ENCODE measurements at places on chromosomes 3 and 15.

DNA sequence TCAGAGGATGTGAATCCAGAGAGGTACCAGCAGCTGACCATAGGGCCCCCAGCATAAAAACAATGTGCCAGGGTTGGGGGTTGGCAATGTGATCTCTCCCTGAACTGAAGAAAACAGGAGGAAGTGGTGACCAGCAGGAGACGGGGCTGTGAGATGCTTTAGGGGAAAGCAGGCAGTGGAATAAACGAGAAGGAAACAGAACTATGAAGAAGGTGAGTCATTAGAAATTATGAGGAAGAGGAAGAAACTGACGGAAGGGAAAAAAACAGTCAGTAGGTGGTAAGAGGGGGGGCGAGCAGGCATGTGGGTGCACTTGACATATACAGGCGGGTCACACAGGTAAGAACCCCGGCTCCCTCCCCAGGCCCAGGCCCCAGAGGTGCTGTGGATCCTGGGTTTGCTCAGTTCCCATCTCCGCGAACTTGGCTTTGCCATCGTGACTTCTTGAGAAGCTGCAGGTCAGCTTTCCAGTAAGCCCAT is 42.2 kb upstream of the B3GNT5 start:
- DNase-seq, result peak; percentile 32

DNA sequence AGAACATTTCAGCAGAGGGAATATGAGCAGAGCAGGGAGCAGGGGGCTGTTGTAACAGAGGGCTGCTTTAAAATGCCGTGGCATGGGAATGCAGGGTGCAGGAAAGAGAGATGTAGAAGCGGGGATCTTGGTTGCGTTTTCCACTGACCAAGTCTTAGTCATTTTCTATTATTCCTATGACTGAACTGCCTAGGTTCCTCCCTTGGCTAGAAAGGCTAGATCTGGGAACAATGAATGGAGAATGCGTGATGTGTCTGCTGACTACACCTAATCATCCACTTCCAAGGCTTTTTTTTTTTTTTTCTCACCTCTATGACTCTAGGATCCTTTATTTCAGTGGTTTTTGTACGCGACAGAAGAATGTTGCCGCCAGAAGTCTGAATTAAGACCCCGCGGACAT is 607.4 kb upstream of the TBL1XR1 start:
- no peak for DNase-seq

DNA sequence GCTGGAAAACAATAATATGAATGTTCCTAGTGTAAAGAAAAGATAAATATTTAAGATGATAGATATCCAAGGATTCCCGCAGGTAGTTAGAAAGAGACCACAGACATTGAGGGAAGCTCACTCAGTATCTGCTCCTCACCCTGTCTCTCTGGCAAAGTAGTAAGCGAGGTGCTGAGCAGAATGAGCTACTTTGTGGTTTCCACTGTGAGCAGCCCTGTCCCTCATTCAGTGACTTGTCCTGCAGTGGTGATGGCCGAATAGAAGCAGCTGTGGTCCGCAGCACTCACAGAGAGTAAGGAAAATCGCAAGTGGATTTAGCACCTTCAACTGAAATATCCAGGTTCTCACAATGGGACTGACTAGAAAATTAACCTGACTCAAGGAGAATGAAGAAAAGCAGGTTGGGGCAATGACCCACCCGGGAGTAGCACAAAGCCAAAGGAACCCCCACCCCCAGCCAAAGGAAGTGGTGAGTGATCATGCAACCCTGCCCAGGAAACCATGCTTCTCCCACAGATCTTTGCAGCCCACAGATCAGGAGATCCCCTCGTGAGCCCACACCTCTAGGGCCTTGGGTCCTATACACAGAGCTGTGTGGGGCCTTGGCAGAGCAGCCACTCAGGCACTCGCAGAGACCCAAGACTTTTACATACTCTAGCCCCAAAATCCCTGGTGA is 21.8 kb upstream of the SLC25A38 start:
- DNase-seq, result no peak

DNA sequence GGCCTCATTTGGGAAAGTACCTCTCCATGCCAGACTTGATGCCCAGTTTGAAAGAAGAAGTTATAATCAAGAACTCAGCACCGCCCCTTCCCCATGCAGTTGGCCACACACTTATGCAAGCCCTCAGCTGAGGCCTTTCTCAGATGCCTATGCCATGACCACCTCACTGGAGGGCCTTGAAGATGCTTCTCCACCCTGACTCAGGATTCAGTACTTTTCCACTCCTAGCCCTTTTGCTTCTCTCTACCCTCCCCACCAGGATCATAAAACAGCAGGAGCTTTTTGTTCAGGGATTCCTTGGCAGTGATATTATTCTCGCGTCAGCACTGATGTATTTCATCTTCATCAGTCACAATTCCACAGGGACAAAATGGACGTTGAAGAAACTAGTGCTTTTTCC is 313.5 kb downstream of the PYDC2 start:
- DNase-seq, result no peak

DNA sequence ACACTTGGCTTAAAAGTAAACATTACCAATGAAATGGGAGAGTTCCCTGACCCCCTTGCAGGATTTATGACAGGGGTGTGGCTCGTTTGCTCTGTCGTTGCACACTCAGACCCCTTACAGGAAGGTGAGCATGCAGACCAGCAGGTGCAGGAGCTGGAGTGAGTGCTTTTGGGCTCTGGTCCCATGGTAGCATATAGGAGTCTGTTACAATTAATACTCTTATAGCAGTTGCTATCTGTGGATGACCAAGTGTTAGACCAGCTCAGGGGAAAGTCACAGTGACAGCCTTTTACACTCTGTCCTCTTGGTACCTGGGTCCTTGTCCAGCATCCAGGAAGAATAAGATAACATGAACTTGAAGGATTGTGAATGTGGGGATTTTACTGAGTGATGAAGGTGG is 1177.5 kb downstream of the NSUN3 start:
- no peak for DNase-seq

DNA sequence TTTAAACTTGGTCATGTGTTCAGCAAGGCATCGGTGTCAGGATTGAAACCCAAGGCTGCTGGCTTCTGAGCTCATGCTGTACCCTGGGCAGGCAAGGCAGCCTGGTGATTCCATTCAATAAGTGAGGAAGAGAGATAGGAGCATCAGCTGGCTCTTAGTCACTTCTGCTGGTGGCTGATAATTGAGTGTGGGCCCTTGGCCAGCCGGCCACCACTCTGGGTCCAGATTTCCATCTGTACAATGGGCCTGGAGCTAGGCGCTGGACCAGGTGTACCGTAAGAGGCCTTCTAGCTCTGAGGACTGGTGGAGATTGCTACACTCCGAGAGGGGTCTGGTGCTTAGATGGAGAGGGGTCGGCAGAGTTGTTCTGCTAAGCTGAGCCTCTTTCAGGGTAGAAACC is 4.3 kb downstream of the CD276 start:
- DNase-seq, result no peak
